ENCODE measurements at places on chromosomes 1 and 21.

DNA sequence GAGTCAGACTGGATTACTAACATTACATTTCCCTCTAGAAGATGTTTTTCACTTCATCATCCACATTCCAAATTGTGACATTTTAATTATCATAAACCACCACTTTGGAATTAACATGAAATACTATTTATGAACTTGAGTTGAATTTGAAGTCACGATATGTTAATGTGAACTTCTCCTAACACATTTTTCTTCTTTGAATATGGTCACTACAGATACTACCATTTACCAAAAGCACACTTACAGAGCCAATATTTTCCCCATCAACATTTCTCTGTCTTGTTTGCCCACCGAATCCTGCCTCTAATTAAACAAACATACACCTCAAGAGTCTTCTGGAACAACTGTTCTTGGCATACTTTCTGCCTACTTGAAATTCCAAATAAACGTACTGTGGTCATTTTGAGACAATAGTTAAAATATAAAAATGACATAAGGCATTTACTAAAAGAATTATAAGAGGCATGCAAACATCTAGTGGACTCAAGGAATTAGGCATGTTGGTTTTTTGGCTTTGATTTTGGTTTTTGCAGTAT is 177.4 kb downstream of the AKT3 start:
- no peak for DNase-seq

- DNase-seq, result no peak
These were observed 250.6 kb upstream of the ZP4 start for GRCh38 chr1:238141353-238141752.

GRCh38 chr1:190739926-190740325 is 262.3 kb upstream of the BRINP3 start:
- no peak for DNase-seq

DNA sequence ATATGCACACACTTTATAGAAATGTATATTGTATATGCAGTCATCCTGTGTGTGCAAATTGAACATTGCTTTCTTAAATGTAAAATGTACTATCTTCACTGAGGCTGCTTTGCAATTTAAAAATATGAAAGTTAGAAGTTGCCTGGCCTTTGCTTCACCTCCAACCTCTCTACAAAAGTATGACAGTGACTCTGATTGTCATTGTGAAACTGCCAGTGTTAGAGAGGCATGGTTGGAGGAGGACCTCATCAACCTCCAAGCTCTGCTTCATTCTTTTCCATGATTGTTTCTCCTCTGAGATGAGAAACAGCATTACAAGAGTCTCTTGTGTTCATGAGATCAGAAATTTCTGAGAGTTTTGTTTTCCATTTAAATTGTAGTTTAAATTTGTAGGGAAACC is 185.5 kb downstream of the ZC3H11B start:
- no peak for DNase-seq

GRCh38 chr1:170731566-170732251 is 67.8 kb downstream of the PRRX1 start:
- DNase-seq, result no peak

DNA sequence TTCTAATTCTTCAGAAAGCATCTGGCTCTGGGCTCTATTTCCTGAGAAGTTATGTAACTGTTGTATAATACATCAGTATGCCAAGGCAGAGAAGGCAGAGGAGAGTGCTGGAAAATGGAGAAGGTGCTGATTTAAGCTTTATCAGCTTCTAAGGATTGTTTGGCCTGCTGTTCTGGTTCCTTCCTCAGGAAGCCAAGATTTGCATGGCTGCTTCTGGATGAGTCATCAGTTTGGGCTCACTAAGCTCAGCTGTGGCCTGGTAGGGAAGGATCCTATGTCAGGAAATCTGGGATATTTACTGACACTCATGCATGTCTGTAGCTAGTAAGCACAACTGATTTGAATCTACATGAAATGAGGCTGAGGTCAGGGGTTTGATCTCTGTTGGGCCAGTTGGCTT is 73.2 kb upstream of the ADGRL4 start:
- DNase-seq, result no peak

- DNase-seq, result no peak
These were observed 80.4 kb upstream of the C1orf87 start for GRCh38 chr1:60153961-60154360.

DNA sequence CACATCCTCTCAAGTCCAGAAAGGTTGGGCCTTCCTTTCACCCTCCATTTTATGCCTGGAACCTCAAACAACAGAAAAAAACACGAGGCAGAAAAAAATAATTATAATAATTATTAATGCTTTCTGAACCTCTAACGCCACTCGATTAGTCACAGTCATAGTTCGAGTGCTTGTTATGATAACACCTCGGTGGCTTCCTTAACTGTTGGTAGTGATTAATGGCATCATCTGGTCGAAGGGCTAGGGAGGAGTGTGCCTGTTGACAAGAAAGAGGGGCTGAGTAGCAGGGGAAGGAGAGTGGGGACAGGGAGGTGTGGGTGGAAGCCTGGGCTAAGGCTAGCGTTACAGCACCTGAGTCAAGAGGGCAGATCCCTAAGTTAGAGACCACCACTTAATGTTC is 21.3 kb upstream of the IL10 start:
- no peak for DNase-seq

DNA sequence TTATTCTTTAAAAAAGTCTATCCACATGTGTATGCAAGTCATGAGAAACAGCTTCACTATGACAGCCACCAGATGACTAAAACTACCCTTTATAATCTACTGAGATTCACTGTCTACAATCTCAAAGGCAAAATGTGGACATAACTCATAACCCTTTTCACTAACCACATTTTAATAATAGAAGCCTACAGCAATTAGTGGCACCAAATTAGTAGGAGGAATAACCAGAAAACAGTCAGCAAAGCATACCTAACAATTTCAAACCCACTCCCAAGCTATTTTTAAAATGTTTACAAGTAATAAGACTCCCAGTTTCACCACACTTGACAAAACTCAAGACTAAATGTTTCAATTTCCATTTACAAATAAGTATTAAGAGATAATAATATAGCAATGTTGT is 442.9 kb downstream of the PTPRC start:
- no peak for DNase-seq

DNA sequence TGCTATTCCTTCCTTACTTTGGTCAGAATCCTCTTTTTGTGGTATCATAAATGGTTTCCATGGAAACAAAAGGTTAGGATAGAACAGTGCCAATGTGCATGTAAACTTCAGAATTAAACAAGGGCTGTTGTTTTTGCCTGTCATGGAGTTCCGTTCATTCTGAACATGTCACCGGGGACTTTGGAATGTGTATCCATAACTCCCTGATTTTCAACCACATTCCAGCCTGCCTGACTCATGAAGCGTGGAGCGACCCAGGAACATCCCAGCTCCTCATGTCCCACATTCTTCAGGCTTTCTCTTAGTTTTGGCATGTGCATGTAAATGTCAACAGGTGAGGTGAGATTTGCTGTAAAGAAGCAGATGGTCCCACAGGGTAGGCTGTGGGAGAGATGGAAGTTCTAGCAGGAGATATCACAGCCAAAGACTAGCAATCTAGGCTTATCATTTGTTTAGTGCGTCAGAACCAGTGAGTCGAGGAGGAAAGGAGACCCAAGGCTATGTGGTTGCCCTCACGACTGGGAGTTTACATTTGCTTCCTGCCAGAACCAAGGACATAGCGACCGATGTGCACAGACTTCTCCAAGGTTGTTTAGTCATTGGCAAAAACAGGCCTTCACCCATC is 23.0 kb upstream of the DNAJC11 start:
- DNase-seq, result no peak

- no peak for DNase-seq
These were observed 16.9 kb downstream of the CCSAP start for GRCh38 chr1:229325853-229326487.

DNA sequence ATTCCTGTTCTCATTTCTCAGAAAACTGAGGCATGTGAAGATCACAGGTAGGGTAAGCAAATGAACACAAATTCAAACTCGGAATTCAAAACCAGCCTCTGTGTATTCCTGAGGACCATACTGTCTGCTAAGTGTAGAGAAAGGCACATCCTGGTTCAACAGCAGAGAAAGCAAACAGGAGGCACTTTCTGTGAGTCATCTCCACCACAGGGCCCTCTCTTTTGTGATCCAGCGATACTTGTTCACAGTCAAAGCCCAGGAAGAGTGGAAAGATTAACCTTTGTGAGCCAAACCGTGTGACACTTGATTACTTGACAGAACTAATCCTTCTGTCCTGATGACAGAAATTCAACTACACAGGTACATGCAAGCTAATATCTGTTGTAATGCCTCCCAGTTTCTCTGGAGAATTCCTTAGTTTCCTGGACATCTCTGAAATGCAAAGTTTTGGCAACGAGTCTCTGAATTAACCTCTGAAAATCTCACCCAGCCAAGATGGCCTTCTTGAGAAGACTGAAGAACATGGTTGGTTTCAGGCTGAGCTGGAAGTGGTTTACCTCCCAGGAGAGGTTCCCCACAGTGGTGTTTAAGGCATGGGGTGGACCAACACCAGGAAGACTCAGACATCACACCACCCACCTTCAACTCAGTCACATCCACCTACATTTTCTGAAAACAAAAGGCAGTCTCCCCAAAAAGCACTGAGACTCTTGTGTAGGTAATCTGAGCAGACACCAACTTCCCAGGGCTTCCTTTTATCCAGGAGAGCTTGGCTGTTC is 98.2 kb upstream of the ERG start:
- no peak for DNase-seq

DNA sequence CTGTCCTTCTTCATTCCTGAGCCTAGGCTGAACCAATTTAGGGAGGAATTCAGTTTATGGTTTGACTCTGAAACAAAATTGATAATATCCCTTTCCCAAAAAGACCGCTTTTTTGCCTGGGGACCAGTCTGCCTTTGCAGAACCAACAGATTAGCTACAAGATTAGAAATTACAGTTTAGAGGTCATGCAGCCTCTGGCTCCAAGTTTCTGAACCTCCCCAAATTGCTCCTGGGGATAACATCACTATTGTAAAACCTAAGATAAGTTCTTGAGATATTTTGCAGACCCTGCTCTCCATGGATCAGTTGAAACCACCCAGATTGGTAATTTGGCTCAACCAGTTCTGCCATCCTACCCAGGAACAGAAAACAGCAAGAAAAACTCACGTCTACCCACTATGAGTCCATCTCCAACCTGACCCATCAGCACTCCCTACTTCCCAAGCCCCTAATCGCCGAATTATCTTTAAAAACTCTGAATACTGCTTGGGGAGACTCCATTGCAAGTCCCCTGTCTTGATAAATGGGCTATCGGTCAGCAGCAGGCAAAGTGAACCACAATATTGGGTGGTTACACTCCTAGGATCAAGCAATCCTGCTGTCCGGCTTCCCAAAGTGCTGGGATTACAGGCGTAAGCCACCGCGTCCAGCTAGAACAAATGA is 605 bp upstream of the RABGGTB start:
- DNase-seq, result no peak

DNA sequence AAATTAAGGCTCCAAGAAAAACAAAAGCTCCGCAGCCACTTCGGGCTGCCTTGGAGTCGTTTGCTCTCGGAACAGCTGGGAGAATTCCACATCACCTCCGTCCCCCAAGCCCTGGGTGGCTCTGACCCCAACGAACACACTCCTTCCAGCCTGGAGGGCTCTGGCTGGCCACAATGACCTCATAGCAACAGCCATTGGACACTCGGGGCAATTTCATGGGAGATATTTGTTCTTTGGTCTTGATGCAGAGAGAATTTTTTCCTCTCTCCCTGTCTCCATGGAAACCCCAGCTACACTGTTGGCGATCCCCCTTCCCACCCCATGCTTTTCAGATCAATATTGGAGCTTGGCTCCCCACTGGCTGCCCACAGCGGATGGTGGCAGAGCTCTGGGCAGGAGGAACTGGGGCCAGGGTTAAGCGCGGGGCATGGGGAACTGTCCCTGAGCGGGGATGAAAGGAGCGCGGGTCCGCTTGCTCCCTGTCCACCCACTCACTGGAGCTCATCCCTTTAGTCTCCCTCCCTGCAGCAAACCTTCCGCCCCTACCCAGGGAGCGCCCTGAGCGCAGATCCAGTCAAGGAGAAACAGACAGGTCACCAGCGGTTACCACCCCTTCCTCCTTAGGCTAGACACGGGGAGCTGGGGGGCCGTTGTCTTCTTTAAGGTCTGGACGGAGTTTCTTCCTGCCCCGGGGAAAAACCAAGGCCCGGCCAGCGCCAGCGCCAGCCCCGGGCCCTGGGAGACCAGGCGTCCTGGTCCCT is 1.2 kb downstream of the WNT4 start:
- DNase-seq, result no peak

- DNase-seq, result no peak
These were observed 9.9 kb upstream of the CHI3L1 start for GRCh38 chr1:203196371-203196770.

GRCh38 chr21:30831194-30831765 is 1.7 kb upstream of the KRTAP7-1 start:
- no peak for DNase-seq

- DNase-seq, result no peak
These were observed 22.2 kb downstream of the NIPAL3 start for GRCh38 chr1:24437631-24438396.

- no peak for DNase-seq
These were observed 20.8 kb downstream of the ATP1B1 start for GRCh38 chr1:169127305-169127704.

GRCh38 chr1:99216956-99217355 is 47.3 kb upstream of the PLPPR4 start:
- DNase-seq, result no peak

GRCh38 chr1:220767312-220768125 is 19.2 kb upstream of the MTARC1 start:
- no peak for DNase-seq

GRCh38 chr1:12544357-12544756 is 73.7 kb downstream of the DHRS3 start:
- DNase-seq, result no peak

DNA sequence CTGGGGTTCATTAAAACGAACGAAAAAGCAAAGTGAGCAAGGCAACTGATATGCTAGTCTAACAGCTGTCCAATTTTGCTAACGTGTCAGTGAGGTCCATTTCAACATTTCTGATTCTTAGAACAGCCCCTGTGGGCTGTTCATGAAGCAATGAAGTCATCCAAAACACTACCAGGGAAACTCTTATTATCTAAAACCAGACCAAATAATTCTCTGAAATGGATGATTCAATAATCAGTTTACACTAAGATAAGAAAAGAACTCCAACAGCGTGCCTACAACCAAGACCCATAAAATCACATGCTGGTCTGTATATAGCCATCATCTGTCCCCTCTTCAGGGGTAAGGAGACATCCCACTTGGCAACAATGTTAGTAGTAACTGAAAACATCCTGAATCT is 122.7 kb downstream of the TGFBR3 start:
- DNase-seq, result no peak

DNA sequence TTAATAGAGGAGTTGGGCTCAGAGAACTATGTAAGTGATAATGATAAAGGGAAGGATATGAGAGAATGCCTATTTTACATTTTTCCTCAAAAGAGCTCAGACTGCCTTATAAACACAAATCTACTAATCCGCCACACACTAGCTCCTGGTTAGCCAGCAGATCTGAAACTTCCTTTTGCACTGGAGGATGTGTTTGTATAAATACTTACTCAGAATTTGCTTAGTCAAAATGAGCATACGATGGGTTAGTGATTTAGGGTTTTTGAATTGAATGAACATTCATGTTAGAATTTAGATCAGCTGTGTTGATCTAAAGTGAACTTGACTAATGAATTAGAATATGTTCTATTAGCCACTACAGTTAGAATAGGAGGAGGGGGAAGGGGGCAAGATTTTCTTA is 9.1 kb upstream of the IER5 start:
- DNase-seq, result no peak

GRCh38 chr1:189628857-189629256 is 848.8 kb downstream of the BRINP3 start:
- DNase-seq, result no peak

- DNase-seq, result no peak
These were observed 1.5 kb downstream of the TGFB2 start for GRCh38 chr1:218346391-218347204.

Data from activated effector memory CD4-positive, alpha-beta T cell treated with Interleukin-2 at 50 U/mL for 16 hours (primary cell).